ENCODE measurements at places on chromosomes 5 and 9. TPM values are rescaled to one million over a fixed set of nuclear protein-coding genes. Genes with fewer than 3 reads are reported as not detected.

PLGRKT gene
- 19.9 TPM for total RNA-seq

FOXD1 gene
- 16.1 TPM for total RNA-seq

PCDHAC2 gene
- total RNA-seq, result 5.3 TPM

SCGB3A2 gene
- total RNA-seq, result not detected

STPG3 gene
- total RNA-seq, result not detected

SOWAHA gene
- total RNA-seq, result 0.32 TPM

PKD2L2 gene
- total RNA-seq, result not detected

XPA gene
- 15.1 TPM for total RNA-seq

ENTPD2 gene
- not detected for total RNA-seq

EFNA5 gene
- total RNA-seq, result 4.3 TPM

CCNJL gene
- total RNA-seq, result 18.9 TPM
